ENCODE measurements at places on chromosomes 12 and 14.

DNA sequence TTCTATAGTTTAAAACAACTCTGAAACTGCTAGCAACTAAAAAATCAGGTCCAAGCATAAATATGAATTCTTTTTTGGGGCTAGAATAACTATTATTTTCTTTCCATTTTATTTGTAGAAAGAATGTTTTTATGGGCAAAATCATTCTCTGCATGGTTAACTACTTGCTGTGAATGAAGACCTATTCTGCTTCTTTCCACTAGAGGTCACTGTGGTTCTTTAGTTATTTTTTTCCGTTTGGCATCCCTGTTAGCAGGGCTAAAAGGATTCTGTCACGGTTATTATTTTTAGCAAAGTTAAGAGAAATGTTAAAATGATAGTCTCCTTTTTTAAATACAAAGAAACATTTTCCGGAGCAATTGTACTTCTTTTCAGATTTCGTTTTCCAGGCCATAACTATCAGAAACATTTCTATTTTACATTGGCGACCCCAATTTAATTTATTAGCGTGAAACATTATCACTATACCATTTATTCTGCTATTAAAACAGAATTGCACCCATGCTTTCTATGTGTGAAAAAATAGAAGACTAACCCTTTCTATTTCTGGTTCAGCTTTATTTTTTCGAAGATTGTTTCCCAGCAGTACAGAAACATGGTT, 404.8 kb downstream of the ATP23 start:
- DNase-seq: no peak

- DNase-seq: no peak
Measured at GRCh38 chr12:4587108-4587507, 25.1 kb downstream of the DYRK4 start.

GRCh38 chr14:93303659-93304058, 29.2 kb downstream of the BTBD7 start:
- DNase-seq: no peak

DNA sequence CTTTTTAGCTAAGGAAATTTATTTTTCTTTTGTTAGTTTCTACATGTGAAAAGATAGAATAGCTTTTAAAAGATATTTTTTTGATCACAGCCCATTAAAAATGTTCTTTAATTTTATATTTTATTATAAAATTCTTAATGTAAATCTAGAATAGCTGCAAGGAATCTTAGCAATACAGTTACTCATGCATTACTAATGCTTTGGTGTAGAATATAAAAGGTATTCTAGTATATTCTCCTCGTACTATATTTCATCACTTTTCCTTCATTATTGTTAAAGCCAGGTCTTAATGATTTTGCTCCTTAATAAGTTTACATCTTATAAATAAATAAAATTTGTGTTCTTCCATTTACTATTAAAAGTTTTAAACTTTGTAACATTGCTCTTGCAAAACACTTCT, 82.6 kb downstream of the MNAT1 start:
- no peak for DNase-seq

- no peak for DNase-seq
Measured at GRCh38 chr12:89884952-89885351, 176.3 kb upstream of the ATP2B1 start.

DNA sequence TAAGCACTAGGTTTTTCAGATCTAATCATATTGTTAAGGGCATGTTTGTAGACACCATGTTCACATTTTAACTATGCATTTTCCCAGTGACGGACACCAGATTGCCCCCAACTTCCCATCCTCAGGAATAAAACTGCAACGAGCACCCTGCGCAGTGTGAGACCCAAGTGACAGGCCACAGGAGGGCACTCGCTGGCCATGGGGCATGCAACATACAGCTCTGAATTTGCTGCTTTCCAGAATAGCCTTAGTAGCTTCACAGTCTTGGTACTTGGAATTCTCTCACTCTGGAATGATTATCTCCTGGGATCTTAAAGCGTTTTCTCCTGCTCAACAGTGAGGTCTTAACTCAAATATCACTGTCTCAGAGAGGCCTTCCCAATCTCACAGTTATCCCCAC, 972 bp upstream of the DDX47 start:
- no peak for DNase-seq

DNA sequence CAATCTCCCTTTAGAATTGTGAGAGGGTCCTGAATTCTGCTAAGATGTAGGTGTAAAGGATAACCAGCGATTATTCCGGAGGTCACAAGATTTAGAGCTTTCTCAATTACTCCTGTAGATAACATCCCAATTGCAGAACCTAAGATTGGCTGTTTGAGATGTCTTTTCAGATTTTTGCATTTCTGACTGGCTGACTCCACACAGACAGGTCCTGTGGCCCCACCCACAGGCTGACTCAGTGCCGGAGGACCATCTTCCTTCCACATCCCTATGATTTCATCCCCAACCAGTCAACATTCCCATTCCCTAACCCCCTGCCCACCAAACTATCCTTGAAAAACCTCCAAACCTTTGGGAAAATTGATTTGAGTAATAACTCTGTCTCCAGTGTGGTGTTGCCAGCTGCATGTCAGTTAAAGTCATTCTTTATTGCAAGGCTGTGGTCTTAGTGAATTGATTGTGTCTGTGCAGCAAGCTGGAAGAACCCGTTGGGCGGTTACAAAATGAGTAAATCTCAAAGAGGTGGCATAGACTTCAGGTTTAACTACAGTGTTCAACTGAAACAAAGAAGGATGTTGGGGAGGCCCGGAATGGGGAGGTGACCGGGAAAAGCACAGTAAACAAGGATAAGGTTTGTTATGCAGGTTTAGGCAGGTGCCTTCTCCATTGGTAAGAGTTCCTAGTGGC, 10.6 kb downstream of the FNTB start:
- DNase-seq: no peak

GRCh38 chr12:67222302-67222701, 46.9 kb upstream of the CAND1 start:
- no peak for DNase-seq

DNA sequence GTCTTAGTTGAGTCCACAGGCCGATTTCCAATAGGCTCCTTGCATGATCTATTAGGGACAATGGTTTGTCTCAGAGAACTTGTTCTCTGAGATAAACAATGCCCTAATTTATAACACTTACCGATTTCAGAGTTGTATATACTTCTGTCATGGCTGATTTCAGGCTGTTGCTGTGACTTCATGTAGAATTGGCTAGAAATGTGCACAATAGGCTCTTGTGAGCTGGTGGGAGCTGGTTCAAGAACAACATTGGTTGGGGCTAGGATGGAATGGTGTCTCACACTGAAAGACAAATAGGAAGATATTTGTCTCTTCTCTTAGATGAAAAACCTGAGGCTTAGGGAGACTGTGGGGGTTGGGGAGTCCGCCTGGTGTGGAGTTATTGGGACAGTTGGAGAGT, 6.7 kb upstream of the KRT86 start:
- DNase-seq: no peak

DNA sequence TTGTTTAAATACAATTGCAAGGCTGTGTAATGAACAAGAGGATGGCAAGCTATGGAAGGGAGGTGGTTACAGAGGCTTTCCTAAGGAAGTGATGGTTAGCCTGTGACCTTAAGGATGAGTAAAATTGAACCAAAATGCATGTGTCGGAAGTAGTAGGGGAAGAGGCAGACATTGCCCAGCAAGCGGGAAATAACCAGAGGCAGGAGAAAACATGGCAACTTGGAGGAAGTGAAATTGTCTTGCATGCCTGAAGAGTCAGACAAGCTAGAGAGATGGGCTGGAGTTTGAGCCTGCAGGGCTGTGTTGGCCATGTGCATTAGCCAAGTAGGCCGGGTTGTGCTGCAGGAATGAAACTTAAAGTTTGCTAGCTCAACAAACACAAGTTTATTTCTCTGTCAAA, 96.2 kb downstream of the BTG1 start:
- no peak for DNase-seq

DNA sequence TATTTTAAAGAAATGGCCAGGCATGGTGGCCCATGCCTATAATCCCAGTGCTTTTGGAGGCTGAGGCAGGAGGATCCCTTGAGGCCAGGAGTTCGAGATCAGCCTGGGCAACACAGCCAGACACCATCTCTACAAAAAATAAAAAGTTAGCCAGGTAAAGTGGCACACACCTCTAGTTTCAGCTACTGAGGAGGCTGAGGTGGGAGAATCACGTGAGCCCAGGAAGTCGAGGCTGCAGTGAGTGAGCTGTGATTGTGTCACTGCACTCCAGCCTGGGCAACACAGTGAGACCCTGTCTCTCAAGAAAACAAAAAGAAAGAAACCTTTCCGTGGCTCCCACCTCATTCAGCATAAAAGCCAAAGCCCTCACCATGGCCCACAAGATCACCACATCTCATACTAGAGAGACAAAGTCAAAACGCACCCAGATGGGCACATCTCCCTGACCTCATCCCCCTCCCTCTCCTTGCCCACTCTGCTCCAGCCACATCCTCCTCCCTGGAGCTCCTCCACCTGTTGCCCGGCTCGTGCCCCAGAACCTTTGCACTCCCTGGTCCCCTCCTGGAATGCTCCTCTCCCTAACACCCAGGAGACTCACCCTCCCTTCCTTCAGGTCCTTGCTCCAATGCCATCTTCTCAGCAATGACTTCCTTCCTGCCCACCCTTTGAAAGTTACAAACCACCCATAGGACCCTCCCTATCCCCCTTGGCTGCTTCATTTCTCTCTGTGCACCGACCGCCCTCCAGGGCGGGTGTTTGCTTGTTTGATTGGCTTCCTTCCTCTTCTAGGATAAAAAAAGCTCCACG, 4.8 kb upstream of the SCARB1 start:
- DNase-seq: no peak

- peak; percentile 80 for DNase-seq
Measured at GRCh38 chr12:92055877-92056276, 89.8 kb downstream of the BTG1 start.

DNA sequence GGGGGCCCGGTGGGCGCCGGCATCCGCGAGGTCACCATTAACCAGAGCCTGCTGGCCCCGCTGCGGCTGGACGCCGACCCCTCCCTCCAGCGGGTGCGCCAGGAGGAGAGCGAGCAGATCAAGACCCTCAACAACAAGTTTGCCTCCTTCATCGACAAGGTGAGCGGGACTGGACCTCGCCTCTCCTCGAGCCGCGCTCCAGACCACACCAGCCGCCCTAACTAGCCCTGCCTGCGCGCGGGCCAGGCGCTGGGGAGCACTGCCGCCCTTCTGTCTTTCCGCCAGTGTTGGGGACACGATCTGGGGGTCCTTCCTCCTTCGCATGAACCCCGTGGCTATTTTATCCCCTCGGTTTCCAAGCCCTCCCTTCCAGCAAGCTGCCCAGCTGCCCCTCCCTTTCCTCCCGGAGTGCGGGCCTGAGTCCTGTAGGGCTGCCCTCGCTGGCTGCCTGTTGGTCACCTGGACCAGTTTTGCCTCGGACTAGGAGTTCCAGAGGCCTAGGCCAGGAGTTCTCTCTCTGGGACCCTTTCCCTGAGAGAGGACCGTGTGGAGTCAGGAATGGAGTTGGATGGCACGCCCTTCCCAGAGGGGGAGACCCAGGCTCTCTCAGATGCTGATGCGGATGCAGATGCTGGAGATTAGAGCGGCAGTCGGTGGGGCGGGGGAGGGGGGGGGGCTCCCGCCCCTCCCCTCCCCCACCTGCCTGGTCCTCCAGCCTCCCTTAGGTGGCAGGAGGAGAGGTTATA, 592 bp downstream of the KRT7 start:
- no peak for DNase-seq

- no peak for DNase-seq
Measured at GRCh38 chr12:78119351-78119918, 288.7 kb downstream of the NAV3 start.

- no peak for DNase-seq
Measured at GRCh38 chr12:64781280-64782190, 22.3 kb upstream of the GNS start.

- no peak for DNase-seq
Measured at GRCh38 chr12:54697851-54698250, 49.7 kb upstream of the DCD start.

DNA sequence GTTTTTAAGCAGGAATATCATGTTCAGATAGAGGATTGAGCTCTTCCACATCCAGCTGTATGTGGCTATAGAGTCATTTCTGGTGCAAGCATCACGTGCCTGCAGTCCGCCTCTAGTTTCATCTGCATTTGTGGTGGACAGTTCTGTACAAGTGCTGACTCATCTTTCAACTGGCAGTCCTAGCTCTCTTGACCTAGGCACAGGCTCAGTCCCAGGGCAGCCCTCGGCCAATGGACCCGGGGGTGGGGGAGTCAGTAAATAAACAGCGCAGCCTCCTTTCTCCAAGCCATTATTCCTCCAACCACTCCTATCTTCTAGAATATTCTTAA, 41.8 kb upstream of the FRMD6 start:
- no peak for DNase-seq

DNA sequence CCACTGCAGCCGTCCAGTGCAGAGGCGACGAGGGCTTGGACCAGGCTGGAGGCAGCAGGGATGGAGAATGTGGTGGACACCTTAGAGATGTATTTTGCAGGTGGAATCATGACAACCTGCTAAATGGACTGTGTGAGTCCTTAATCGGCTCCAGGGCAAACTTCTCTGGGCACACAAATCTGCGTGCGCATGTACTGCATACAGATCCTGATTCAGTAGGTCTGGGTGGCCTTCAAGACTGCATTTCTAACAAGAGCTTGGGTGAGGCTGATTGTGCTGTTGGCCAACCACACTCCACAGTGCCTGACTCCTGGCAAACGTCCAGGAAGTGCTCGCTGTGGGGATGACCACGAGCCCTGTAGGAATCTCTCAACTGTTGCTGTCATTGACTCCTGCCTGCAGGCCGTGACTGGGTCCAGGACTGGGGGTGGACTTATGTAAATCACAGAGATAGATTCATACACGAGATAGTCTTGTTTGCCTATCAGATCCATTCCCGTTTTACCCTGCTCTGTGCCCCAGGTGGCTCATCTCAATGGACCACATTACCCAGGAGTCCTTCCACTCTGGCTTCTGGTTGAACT, 27.2 kb downstream of the JDP2 start:
- no peak for DNase-seq

GRCh38 chr12:32265456-32265855, 133.9 kb upstream of the FGD4 start:
- no peak for DNase-seq

DNA sequence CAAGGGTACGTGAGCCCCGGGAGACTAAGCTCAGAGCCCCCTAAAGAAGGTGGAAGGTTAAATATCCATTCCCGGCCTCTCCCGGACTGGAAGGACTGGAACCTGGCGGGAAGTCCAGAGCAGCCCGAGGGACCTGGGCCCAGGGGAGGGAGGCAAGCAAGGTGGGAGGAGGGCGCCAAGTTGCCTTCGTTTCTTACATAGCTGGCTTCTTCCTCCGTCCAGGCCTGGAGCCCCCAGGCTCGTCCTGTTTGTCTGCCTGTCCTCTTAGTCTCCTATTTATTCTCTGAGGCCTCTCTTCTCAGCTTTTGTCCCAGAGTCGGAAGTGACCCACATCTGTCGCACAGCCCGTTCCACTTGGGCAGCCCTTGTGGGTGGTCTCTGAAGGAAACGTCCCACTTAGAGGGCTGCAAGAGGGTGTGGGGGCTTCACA, 745 bp downstream of the PCK2 start:
- DNase-seq: no peak

DNA sequence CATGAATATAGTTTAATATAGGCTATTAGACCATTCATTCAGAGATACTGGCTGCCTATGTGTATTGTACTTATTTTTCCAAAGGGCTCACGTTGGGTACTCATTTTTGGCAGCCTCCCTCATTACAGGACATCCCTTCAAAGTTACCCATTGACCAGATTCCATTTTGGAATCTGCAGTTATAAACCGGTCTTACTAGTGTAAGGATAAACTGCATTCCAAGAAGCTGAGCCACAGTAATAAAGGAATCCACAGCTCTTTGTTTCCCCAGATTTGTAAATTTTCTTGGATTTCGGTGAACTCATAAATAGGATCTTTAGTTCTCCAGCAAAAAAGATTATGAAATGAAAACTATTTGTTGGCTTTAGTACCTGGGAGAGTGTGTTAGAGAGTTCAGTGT, 18.9 kb upstream of the CFL2 start:
- no peak for DNase-seq

GRCh38 chr14:91911474-91912032, 35.9 kb downstream of the FBLN5 start:
- peak; percentile 55 for DNase-seq
